NCI-H510A treated with DMSO at 0.1 percent for 48 hours (cell line): ENCODE measurements at places on chromosomes 4 and X.

GRCh38 chr4:68995292-68995691, 43.7 kb upstream of the UGT2A3 start:
- DNase-seq = no peak

- no peak for DNase-seq
These were observed 739.2 kb downstream of the KCTD8 start for GRCh38 chr4:43709443-43709842.

- no peak for DNase-seq
These were observed 26.7 kb upstream of the TBC1D19 start for GRCh38 chr4:26557164-26557563.

GRCh38 chrX:31609130-31609529, 537.3 kb upstream of the FTHL17 start:
- DNase-seq = no peak

DNA sequence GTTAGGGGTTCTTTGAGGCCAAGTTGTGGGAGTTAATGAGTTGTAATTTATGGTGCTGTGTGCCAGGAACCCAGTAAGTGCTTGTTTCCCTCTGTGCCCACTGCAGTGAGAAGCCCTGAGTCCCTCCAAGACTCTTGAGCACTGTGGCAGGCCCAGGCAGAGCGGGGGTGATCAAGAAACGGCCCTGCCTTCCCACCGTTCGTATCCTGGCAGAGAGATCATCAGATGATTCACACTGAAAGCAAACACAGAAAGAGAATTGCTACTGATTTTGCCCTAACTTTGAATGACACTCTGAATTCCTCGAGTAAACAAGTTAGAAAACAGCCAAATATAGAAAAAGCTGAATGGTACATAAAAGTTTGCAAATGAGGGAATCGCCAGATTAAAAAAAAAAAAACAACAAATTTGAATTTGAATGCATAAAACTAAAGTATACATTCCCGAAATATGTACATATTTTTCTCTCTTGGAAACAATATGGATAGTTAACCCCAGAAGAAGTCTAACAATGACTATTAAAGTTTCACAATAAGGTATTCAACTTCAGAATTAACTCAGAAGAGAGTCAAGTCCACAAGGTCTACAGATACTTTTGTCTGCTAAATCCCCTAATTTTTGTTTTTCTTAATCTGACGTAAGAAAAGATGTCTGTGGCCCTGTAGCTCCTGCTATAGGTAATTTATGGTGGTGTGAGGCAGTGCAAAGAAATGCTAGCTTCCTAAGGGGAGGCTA, 71.8 kb downstream of the AFAP1 start:
- no peak for DNase-seq

DNA sequence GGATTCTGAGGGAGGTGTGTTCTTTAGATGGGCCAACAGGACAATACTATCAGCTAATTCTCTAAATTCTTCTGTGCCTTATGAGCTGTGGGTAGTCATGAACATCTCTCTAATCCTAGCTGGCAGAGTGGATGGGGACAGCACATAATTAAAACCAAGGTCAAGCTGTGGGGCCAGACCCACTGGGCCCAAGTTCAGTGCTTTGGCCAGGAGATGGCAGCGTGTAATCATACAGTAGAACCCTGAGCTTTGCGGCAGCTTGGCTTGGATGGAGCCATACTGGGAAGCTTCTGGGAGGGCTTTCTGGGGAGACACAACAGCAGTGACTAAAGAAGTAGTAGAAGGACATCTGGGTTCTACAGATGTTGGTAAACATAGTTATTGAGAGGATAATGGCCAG, 140.3 kb upstream of the CXCL13 start:
- no peak for DNase-seq

- DNase-seq = no peak
These were observed 181.0 kb upstream of the MAMLD1 start for GRCh38 chrX:150182161-150182560.

DNA sequence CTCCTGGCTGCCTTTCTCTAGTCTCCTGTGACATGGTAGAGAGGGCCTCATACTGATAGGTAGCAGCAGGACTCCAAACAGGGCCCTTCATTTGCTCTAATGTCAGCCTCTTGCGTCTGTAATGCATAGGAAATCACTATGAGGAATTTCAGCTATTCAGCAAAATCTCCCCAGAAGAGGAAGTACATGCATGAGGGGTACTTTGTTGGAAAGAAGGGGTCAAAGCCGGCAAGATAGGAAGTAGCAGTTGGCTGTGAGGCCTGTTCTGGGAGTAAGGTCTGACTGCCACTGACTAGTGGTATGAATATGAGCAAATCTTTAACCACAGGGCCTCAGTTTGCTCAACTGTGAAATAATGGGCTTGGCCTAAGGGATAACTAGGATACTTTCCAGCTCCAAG, 283.2 kb downstream of the ARHGAP10 start:
- no peak for DNase-seq

GRCh38 chr4:138267835-138268234, 25.7 kb upstream of the SLC7A11 start:
- no peak for DNase-seq

DNA sequence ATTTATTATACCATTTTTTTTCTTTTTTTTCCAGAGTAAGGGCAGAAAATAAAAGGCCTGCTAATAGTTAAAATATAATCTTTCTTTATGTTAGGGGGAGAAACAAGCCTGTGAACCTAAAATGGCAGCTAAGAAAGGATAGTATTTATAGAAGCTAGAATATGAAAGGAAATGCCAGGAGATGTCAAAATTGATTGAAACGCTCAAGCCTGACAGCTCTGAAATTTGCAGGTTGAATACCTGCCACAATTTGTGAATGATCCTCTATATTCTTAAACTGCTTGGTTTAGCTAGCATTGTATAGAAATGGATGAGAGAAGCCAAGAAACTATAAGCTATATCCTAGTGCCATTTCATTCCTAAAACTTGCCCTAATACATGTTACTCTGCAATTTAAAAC, 757.3 kb upstream of the PABPC4L start:
- DNase-seq = no peak

DNA sequence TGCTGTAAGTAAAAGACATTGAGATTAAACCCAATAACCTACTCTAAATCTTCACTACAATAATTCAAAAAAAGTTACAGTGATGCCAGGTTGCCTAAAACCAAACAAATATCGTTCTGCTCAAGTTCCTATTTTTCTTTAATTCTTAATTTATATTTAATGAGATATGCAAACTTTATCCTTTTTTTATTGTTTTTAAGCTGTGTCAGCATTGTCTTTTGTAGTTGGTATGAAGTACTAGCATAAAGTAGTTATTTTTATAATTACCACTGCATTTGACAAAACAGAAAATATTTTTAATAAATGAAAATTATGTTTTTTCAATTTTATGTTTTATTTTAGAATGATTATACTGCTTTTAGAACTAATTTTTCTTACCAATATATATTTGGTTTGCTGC, 1431.1 kb upstream of the PCDH7 start:
- DNase-seq = no peak

DNA sequence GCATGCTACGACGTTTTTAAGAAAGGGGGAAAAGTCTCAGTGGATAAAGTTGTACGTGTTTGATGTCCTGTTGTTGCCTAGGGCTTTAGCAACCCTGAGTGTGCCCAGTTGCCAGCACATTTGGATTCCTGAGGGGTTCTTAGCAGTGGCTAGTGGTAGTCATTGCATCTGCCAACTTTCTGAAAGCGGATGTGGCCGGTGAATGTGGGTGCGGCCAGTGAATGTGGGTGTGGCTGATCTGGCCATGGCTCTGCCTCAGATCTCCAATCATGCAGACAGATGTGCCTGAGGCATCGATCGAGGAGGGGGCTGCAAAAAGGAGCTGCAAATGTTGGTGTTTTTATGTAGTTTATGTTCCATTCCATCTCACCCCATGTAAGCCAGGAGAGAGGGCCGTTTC, 41.5 kb upstream of the FAT1 start:
- no peak for DNase-seq

- DNase-seq = peak; percentile 5
These were observed 358 bp downstream of the FGFBP1 start for GRCh38 chr4:15938182-15938581.

DNA sequence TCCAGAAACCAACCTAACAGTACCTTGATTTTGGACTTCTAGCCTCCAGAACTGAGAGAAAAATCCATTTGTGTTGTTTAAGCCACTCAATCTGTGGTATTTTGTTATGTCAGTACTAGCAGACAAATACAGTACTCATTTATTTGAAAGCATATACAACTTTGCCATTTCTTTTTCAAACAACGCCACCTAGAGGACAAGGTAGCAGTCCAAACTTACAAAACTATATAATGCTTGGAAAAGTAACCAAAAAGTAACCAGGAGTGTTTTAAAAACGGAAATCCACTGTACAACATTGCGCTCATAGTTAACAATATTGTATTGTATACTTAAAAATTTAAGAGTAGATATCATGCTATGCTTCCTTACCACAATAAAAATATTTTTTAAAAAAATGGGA, 37.0 kb upstream of the FGF13 start:
- DNase-seq = no peak

- DNase-seq = no peak
These were observed 9.0 kb downstream of the CTBP1 start for GRCh38 chr4:1239950-1240307.

DNA sequence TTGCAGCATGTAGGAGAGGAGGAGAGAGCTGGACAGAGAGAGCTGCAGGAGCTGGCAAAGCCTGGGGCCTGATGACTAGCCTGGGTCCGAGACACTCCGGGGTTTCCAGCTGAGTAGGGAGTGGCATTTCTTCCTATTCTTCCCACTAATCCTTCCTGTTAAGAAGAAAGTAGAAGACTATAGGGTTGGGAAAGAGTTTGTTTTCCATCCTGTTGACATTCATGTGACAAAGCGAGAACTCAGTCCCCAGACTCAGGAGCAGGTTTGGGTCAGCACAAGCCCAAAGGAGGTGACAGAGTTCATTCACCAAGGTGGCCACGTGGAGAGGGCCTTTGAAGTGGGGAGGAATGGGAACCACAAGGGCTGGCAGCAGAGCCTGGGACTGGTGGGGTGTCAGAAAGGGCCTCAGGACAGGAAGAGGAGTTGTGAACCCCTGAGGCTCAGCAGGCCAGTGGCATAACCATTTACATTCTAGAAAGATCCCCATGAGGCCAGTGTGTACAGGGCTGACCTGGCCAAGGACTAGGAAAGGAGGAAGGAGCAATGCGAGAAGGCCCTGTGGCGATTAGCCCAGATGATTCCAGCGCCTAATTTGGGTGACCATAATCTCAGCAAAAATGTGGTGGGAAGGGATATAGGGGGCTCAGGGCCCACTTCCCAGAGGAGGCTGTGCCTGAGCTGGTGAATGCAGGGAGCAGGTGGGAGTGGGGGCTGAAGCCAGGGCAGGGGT, 3.3 kb upstream of the HAUS3 start:
- DNase-seq = no peak

GRCh38 chrX:30904632-30905031, 15.6 kb upstream of the TAB3 start:
- no peak for DNase-seq

- no peak for DNase-seq
These were observed 64.9 kb downstream of the FAM53A start for GRCh38 chr4:1619151-1619672.

GRCh38 chr4:168529257-168529656, 32.4 kb downstream of the PALLD start:
- no peak for DNase-seq

GRCh38 chrX:154809939-154810665, 4.8 kb upstream of the MPP1 start:
- DNase-seq = no peak

- no peak for DNase-seq
These were observed 75.6 kb downstream of the GPR143 start for GRCh38 chrX:9690046-9690445.

GRCh38 chr4:123986268-123986798, 589.7 kb downstream of the SPRY1 start:
- DNase-seq = no peak

- no peak for DNase-seq
These were observed 204.8 kb upstream of the NUDT6 start for GRCh38 chr4:123127218-123127617.

- DNase-seq = no peak
These were observed 1.9 kb downstream of the UBL4A start for GRCh38 chrX:154484255-154485149.

GRCh38 chr4:161291222-161291621, 872.6 kb downstream of the FSTL5 start:
- no peak for DNase-seq

GRCh38 chr4:8195841-8196458, 3.1 kb upstream of the SH3TC1 start:
- DNase-seq = no peak

DNA sequence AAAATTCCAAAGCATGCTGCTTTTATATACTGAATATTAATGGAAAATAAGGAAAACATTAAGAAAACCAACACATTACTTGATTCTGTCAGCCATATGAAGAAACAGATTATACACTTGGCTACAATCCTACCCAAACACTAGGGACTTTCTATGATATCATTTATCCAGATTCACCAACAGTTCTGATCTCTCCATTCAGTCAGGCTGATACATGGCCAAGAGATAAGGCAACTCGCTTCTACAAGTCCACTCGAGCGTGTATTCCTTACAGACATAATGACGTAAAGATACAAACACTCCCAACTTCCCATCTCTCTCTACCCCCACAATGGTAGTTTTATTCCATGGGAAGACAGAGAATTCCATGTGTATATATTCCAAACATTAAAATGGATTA, 44.5 kb downstream of the NEK1 start:
- DNase-seq = no peak

- DNase-seq = no peak
These were observed 3.6 kb downstream of the DRP2 start for GRCh38 chrX:101223226-101223625.
